ENCODE measurements at places on chromosomes 1 and 21.

- no peak for DNase-seq
Measured at GRCh38 chr1:100936194-100936967, 40.5 kb downstream of the SLC30A7 start.

DNA sequence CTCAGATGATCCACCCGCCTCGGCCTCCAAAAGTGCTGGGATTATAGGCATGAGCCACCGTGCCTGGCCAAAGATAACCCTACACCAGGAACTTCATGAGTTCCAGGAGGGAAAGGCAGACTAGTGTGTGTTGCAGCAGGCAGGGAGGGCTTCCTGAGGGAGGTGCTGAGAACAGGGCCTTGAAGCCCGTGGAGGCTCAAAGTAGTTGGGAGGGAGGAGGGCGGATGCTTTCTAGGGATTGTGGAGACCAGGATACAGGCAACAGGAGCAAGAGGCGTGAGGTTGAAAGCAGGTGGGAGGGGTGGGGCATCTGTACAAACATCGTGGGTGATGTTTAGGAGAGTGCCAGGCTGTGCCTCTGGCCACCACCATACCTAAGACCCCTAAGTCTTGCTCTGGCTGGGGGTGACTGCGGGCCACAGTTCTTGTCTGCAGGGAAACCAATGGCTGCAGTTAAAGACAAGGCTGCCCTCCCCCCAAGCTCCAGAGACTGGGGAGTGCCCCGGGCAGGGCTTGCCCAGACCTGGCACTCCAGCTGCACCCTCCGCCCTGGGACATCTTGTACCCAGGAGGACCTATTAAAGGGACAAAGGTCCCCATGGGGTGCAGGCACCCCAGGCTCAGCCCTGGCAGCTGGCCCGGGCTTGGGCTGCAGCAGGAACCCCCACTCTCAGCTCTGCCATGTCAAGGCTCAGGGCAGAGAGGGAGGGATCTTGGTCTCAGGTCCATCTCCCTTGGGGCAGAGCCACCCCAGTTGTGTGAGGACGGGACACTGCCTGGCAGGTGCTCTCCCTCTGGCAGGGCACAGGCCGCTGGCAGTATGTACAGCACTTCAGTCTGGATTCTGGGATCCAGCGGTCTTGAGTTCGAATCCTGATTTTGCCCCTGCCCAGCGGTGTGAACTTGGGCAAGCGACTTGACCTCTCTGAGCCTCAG lies 22.1 kb upstream of the CASZ1 start:
- DNase-seq, result no peak

DNA sequence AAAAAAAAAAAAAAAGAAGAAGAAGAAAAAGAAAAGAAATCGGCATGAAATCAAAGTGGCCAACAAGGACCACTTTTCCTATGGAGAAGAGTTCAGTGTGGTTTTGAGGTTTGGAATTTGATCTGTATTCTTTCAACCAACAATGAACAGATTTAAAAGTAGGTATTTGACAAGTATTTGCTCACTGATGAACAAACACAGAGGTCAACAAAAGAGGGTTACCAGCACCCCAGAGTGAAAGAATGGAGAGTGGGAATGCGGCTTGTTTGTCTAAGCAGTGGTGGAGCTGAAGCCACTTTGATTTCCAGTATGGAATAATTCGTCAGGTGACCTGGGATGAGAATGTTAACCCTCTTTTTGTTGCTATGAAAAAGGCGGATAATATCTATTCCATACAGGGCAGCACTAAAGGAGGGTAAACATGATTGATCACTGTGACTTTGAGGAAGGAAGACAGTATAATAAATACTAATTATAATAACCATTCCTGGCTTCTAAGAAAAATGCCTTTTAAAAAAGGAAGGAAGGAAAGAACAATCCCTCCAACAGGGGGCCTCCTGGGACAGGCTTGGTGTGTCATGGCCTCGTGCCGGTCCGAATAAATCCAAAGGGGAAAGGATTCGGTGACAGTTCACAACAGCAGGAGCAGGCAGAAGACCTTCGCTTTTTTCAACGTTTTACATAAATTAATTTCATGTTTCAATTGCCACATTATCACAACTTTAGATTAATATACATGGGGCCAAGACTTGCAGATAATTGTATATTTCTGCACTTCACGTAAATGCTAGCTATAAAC lies 37.2 kb upstream of the SIM2 start:
- no peak for DNase-seq

DNA sequence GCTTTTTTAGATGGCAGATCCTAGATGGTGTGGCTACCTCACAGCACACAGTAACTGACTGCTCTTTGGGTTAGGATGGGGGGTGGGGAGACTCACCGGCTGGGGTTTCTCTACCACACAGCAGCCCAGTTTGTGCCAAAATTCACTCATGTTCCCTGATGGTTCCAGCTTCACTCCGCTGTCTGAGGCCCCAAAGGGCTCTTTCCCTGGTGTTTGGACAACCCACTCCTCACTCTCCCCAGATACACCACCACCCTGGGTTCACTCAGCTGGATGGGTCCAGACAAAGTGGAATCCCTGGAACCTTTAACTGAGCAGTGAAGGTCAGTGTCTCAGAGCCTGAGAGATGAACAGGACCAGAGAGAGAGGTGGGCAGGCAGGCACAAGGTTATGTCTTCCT lies 3.8 kb downstream of the CDC42SE1 start:
- DNase-seq, result no peak

DNA sequence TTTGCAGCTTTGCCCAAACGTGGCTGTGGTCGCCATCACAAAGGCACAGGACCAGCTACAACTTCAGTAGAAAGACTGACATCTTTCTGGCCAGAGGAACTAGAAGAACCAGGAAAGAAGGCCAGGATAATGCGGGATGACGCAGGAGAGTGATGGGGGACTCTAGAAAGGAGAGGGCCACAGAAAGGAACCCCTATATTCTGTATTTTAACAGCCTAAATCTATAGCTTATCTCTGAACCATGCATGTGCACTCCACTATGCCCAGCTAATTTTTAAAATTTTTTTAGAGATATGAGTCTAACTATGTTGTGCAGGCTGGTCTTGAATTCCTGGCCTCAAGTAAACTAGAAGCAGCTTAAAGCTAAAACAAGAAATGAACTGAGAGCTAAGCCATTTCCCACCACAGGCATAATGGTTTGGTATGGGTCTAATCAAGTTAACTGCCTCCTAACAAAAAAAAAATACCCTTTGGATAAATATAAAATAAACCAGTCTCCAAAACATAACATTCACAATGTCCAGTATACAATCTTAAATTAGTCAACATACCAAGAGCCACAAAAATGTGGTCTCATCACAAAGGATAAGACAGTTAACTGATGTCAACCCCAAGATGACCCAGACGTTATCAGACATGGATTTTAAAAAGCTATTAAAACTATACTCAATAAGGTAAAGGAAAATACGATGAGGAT lies 18.0 kb downstream of the LTN1 start:
- DNase-seq, result no peak

DNA sequence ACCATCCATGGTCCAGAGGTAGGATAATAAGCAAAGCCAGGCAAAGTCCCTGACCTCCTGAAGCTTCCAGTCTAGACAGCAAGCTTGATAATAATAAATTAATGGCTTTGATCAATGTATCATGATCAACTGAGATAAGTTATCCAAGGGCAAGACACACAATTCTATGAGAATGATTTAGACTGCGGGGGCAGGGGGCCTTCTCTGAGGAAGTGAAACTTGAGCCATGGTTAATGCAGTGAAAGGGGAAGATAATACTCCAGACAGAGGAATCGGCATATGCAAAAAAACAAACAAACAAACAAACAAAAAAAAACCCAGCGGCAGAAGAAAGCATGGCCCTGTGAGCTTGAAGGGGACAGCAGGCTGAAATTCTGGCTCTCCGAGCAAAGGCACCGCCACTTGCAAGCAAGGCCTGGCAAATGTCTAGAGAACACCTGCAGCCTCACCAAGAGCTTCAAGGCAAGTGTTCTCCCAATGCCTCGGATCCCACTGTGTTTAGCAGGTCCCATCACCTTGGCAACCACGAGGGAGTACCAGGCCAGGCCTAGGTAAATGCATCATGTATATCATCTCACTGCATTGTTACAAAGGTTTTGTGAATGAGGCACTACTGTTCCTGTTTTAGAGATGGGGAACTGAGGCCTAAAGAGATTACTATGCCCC lies 24.9 kb downstream of the CSMD2 start:
- DNase-seq, result no peak

- DNase-seq, result no peak
Measured at GRCh38 chr1:173570370-173571007, 32.4 kb downstream of the SLC9C2 start.

DNA sequence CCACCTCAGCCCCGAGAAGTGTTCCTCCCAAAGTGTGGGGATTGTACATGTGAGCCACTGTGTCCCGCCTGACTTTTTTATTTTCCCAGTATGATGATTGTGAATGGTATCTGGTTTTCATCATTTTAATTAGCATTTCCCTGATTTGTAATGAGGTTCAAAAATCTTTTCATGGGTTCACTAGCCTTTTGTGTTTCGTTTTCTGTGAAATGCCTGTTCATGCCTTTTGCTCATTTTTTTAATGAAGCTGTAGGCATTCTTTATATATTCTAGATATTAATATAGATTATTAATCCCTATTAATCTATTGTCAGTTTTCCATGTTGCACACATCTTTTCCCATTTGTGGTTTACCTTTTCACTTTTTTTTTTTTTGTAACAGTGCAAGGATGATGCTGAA lies 20.5 kb downstream of the DAP3 start:
- no peak for DNase-seq

- no peak for DNase-seq
Measured at GRCh38 chr1:239457491-239458143, 71.2 kb downstream of the CHRM3 start.

DNA sequence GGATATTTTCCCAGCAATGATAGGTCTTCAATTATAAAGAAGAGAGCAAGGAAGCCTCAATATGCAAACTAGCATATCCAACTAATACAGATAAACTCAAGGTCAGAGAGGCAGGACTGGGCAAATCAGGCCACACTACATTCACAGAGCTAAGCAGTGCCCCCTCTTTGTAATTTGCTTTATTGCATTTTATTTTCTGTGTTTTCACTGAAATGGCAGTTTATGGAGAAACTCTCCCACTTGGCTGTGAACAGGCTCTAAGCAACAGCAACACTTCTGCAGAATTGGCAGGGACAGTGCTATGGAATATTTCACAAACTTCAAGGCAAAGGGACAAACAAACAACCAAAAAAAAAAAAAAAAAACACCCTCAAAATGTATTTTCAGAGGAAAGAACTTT lies 93.4 kb upstream of the SOD1 start:
- no peak for DNase-seq

GRCh38 chr1:176119549-176119948 lies 87.5 kb downstream of the COP1 start:
- no peak for DNase-seq

GRCh38 chr1:201769966-201770365 lies 59.0 kb upstream of the IPO9 start:
- DNase-seq, result no peak

DNA sequence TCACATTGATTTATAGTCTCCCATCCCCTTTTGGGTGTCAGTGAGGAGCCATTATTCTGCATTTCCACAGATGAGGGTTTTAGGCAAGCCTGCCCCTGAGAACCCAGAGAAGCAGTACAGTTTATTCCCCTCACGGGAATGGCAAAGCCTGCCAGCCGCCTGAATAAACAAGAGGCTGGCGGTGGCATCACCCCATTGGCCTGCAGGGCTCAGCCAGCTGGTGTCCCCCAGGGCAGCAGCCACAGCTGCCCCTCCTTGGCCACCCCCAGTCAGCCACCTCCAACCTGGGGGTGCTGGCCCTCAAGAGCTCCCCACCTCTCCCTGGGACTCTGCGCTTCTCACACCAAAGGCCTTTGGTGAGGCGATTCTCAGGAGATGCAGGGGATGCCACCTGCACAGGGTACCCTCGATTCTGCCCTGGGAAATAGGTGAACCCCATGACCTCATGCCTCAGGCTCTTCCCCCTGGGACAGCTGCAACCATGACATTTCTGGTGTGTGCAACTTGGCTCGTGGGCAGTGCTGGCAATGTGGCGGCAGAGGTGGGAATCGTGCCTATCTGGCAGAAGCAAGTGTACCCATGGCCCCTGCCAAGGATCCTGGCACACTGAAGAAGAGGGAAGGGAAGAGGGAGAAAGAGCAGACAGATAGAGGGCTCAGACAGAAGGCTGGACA lies 14.0 kb downstream of the OLFML2B start:
- no peak for DNase-seq

DNA sequence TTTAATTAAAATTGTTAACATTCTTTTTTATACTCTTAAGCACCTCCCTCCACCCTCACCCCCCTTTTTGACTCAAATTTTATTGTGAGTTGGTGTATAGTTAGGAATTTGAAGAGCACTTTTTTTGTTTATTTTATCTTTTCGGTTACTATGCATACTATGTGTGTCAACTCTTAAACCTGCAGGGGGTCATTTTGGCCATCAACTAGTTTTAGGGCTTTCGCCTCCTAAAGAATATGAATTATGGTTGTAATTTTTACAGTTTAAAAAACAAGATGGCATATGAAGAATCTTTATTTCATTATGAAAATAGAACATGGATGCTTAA lies 9.7 kb downstream of the BACH1 start:
- no peak for DNase-seq

DNA sequence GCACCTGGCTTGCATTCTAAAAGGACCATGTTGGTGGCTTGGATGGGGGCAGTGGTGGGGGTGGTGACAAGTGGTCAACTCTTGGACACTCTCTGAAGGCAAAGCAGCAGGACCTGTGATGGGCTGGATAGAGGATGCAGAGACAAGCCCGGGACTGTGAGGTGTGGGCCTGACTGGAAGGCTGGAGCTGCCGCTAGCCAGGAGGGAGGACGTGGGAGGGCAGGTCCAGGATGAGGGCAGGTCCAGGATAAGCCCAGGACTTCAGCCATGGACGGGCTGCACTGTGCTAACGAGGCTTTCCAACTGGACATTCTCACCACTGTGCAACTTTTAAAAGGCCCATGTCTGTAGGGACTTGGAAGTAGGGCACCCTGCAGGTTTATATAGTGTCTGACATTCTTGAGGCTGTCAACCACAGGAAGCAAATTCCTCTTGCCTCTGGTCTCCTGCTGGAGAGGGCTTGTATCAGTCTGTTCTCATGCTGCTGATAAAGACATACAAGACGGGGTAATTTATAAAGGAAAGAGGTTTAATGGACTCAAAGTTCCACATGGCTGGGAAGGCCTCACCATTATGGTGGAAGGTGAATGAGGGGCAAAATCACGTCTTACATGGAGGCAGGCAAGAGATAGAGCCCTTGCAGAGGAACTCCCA lies 8.3 kb upstream of the C1orf167 start:
- no peak for DNase-seq

DNA sequence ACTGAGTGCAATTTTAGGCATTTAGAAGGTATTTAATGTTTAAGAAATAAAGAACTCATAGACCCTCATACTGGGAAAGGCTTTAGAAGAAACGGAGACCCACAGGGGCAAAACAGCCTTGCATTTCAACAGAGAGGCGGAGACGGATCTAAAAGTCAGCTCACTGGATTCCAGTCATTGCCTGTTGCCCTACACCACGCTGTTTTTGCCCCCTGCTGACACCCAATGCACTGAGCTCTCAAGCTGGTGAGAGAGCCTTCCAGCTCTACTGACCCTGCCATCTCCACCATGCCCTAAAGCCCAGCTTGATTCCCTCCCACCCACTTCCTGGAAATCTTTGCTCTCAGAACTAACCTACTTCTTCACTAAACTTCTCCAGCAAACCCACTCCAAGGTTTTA lies 7.2 kb upstream of the TRAF3IP3 start:
- DNase-seq, result no peak

- no peak for DNase-seq
Measured at GRCh38 chr1:55530749-55531478, 315.8 kb upstream of the USP24 start.

GRCh38 chr1:186498071-186498470 lies 37.2 kb upstream of the PDC start:
- no peak for DNase-seq

All from NCI-H1105 (cell line).